NCI-H774 (cell line): ENCODE measurements at places on chromosomes 3 and 15.

DNA sequence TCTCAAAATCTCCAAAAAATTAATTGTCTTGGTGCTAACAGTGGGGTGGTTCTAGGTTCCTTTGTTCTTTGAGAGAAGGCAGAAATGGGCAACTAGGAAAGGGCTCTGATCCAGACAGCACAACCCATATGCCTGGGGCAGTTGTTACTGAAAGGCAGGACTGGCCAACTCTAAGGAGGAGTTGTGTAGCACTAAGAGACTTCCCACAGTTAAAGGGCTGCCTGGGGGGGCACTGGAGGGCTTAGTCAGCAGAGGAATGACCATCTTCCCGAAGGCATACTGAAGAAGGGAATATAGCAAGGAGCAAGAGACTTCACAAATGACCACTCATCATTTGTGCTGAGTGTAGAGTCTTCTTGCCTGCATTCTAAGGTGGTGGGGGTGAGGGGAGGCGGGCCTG, 15.8 kb downstream of the ILDR1 start:
- DNase-seq, result no peak

DNA sequence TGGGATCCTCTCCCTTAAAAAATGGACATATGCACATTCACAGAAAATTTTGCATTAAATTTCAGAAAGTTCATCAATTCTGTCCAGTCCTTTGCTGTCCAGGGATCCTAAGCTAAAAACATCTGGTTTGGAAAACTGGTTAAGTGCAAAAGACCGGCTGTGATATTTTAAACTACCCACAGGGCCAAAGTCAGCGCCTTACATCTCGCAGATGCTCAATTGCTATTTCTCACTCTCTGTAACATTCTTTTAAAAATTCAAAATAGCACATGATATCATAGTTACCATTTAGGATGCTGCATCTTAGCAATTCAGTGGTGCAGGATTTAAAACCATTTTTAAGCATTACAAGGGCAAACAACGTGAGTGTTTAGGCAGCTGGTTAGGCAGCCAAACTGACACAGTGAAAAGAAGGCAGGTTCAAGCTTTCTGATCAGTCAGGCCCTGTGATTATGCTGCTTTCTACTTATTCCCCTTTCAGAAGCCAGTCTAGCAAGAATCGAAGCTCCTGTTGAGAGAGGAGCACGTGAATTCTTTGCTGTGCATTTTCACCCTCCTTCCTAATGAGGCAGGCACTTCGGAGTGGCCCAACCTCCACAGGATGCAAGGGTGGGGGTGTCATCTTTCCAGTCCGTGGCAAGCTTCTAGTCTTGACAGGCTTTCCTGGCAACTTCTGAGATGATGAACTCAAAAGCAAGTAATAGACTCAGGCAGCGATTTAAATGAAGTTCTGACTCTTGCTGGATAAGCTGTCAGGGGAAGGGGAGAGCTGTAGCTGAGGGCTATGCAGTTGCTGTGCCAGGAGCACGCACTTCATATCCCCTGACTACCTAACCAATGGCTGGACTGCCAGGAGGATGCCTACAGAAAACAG, 8.8 kb downstream of the PRICKLE2 start:
- DNase-seq, result no peak

DNA sequence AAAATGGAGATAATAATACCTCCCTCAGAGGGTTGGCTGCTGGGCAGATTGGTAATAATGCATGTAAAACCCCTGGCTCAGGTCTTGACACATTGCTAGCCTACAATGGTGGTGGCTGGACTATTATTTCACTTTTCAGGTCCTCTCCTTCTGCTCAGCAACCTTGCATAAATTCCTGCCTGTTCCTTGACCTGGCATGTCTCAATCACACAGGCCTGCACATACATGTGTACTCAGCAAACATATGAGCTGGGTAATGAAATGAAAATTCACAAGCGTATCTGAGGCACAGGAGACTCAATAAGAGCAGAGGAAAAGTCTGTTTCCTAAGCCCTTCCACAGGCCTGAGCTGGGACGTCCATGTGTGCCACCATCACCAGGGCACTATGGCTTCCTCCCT, 17.4 kb downstream of the VPS18 start:
- DNase-seq, result no peak

DNA sequence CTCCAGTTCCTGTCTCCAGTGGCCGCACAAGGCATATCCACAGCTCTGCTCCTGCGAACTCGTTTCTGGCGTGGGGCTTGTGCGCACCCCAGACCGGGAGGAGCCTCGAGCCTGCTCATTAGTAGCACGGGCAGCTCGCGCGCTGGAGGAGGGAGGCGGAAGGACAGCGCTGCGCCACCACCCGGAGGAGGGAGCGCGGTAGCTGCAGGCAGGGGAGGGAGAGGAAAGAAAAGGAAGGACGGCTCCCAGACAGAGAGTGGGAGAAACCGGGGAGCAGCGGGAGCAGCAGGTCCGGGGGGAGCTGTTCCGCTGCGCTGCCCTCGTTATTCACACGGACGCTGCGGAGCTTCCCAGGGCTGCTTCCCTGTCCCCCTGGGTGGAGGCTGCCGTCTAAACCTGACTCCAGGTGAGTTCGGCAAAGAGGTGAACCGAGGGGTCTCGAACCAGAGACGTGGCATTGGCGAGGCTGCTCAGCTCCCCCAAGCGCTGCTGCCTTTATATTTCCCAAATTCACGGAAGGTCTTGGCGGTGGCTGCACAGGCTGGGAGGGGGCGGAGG, 121.3 kb upstream of the ZNF717 start:
- no peak for DNase-seq

- DNase-seq, result no peak
Measured at GRCh38 chr15:27672537-27672936, 426.6 kb downstream of the OCA2 start.

DNA sequence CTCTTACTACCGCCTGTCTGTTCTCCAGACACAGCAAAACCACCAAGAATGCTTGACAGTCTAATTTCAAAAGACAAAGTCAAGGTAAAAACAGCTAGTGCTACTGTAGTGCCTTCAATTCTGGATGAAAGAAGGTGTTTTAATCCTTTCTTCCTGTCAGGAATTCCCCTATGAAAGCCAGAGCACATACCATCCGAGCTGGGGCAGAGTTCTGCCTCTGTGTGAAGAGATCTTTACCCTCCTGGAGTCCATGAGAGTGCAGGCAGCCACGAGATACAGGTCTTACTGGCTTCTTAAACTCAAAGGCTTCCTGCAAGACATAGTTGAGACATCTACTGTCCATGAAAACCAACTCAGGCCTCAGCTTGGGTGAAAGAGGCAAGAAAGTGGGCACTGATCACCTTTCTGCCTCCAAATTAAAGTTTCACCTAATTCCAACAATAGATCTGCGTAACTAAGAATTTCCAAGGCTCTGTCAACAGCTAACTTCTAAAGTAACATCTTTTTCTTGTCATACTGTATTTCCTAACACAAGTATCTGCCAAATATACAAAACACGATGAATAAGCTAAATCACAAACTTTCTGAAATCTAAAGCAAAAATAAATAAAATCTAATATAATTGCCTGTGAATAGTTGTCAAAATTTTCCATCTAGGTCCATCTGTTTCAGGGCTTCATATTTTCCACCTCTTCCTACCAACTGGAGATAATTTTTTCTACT, 7.5 kb downstream of the CDC25A start:
- DNase-seq, result no peak

- no peak for DNase-seq
Measured at GRCh38 chr3:106305127-106305526, 436.3 kb upstream of the CBLB start.

- no peak for DNase-seq
Measured at GRCh38 chr3:94110854-94111253, 48.0 kb downstream of the NSUN3 start.
